Fibroblast of upper back skin (primary cell): ENCODE measurements at places on chromosomes 4 and X.

GRCh38 chr4:162356181-162356580 lies 192.4 kb upstream of the FSTL5 start:
- DNase-seq: peak; percentile 7

- DNase-seq: no peak
Observed at GRCh38 chr4:147303174-147303872, 177.6 kb upstream of the EDNRA start.

- DNase-seq: no peak
Observed at GRCh38 chrX:138651494-138651893, 60.0 kb downstream of the FGF13 start.

GRCh38 chr4:23970201-23970850 lies 80.5 kb upstream of the PPARGC1A start:
- peak; percentile 51 for DNase-seq

DNA sequence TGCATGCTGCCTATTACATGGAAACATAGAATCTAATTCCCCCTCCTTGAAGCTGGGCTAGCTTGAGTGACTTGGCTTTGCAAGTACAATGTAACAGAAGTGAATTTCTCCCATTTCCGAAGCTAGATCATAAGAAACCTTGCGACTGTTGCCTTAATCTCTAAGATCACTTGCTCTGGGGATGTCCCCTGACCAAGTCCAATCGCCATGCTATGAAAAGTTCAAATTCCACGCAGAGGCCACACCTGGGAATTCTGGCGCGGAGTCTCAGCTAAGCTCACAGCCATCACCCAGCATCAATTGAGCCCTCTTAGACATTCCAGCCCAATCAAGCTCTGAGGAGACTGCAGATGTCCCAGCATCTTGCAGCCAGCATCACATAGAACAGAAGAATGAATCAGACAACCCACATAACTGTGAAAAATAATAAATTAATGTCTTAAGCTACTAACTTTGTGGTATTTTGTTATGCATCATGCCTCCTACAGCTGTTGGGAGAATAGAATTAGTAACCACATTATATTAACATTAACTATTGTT lies 27.0 kb downstream of the GPM6A start:
- no peak for DNase-seq

DNA sequence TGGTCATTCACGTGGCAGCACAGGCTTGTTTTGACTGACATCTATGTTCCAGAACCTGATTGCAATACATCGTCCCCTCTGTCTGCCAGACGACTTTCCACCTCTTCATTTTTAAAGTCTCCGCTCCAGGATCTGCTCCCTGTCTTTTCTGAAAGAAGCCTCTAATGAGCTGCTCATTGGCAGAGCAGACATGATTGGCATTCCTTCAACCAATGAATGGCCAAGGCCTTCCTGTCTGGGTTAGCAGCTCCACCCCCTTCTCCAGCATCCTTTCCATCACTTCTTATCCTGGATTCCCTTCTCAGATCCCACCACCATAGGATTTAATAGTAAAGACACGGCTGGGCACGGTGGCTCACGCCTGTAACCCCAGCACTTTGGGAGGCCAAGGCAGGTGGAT lies 202.7 kb upstream of the KLF3 start:
- no peak for DNase-seq

- peak; percentile 36 for DNase-seq
Observed at GRCh38 chr4:19301527-19301926, 950.2 kb upstream of the SLIT2 start.

GRCh38 chr4:140807491-140808252 lies 51.5 kb upstream of the TBC1D9 start:
- no peak for DNase-seq

- no peak for DNase-seq
Observed at GRCh38 chr4:66930206-66930605, 615.1 kb downstream of the CENPC start.

GRCh38 chr4:52824603-52825459 lies 37.3 kb upstream of the RASL11B start:
- DNase-seq: peak; percentile 86

DNA sequence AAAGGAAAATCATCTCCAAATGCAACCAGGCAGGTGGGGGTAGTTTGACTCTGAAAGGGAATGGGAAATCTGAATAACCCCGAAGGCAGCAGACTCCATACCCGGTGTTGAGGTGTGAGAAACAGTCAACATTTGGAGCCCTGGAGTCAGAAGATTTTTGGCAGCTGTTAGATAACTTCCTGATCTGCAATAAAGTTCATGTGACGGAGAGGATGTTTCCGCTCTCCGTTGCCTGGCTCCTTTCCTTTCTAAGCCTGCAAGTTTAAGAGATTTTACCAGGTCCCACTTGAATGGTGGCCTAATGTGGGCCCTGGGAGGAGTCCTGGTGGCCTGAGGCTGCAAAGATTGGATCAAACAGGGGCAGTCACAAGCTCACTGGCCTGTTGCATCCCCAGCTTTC lies 27.7 kb downstream of the HAND2 start:
- no peak for DNase-seq

- peak; percentile 48 for DNase-seq
Observed at GRCh38 chr4:20264688-20265087, 13.0 kb downstream of the SLIT2 start.

DNA sequence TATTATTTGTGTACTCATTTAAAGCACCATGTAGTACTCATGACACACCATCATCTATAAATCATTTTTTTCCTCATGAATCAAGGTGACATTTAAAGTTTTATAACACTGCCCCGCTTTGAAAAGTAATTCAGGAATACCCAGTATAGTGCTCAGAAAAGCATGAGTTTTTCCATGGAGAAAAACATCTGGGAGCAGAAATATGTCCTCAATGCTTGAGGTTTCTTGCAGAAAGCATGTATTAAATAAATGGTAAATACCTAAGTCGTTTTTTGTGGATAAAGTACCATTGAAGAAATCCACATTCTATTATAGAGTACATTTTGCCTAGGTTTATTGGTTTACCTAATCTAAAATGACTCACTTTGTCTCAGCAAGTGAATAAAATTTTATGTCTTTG lies 66.2 kb downstream of the UBA6 start:
- DNase-seq: no peak

GRCh38 chr4:12723849-12724447 lies 760.2 kb downstream of the RAB28 start:
- no peak for DNase-seq

DNA sequence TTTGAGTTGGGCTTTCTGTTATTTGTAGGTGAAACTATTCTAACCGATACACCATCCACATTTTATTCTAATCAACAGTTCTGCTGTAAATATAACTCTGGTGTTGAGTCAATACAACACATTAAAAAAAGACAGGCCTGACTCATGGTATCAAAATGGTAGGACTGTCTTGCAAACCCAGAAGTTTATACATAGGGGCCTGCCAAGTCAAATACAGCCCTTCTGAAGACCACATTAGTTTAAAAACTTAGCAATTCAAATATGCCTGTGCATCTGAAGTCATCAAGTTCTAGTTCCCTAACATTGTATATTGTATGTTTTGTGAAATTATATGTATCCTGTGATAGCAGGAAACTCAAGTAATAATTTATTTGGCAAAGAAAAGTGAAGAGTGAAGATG lies 24.4 kb upstream of the PDE5A start:
- DNase-seq: peak; percentile 71

DNA sequence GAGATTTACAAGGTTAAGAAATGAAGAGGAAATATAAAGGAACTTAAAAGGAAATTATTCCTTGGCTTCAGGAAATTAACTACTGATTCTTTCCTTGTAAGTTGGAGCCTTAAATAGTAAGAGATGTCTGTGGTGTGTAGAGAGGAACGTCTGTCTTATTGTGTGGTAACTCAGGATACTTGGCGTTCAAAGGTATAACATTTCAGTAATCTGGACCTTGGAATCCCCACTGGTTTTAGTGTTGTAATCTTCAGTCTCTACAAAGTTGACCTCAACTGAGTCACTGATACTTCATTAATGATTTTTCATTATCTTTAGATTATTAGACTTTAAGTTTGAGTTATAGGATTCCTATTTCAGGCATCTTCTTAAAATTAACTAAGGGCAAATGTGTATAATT lies 79.1 kb upstream of the LSM6 start:
- DNase-seq: no peak

GRCh38 chr4:45638641-45639040 lies 485.2 kb downstream of the GABRG1 start:
- DNase-seq: no peak

GRCh38 chr4:77930876-77931275 lies 68.2 kb downstream of the MRPL1 start:
- DNase-seq: no peak

DNA sequence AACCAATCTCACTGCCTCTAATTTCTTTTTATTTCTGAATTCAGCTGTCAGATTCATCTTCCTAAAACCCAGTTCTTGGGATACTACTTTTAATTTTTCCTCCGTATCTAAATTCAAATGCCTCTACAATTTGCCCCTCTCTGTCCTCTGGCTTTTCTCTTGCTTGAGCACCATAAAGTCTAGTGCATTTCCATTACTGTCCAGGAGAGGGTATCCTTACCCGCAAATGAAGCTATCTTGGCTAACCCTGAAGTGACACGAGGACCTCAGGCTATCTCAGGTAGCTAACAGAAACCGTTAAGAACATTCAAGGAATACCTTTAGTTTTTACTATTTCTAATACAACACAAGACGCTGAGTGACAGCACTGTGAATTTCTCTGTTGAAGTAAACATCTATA lies 49.4 kb upstream of the PRR32 start:
- peak; percentile 0 for DNase-seq
